ENCODE measurements at places on chromosomes 2 and 18.

- H3K27me3 ChIP-seq = no peaks in the 10 kb centered on the region
- no peaks in the 10 kb centered on the region for H3K4me1 ChIP-seq
- no peak overlapping the region for H3K27ac ChIP-seq
- H3K4me3 ChIP-seq = no peak overlapping the region
- DNase-seq = no peak
These were observed 127.4 kb downstream of the PLCL1 start for GRCh38 chr2:197931661-197932312.

DNA sequence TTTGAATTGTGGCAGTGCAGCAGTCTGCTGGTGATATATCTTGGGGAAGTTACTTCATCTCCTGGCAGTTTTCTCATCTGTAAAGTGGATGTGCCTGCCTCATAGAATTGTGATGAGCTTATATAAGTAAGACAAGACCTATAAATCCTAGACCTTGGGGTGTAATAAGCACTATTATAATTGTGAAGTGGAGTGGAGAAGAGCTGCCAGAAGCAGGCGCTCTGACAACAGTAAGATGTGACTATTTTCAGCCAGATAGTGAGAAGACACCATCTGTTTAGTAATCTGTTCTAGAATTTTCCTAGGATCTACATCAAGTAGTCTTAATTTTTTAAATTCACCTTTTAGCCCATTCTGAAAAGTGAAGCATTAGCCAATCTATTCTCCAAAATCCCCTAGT, 85.6 kb upstream of the TSPYL6 start:
- H3K36me3 ChIP-seq = no peaks in the 10 kb centered on the region
- H3K27ac ChIP-seq = no peak overlapping the region
- no peaks in the 10 kb centered on the region for H3K27me3 ChIP-seq
- no peak for DNase-seq

- H3K27me3 ChIP-seq = no peaks in the 10 kb centered on the region
- H3K36me3 ChIP-seq = no peaks in the 10 kb centered on the region
- no peaks in the 10 kb centered on the region for H3K4me1 ChIP-seq
- H3K4me3 ChIP-seq = no peak overlapping the region
- no peak for DNase-seq
These were observed 360.4 kb downstream of the SLC4A3 start for GRCh38 chr2:219987830-219988229.

DNA sequence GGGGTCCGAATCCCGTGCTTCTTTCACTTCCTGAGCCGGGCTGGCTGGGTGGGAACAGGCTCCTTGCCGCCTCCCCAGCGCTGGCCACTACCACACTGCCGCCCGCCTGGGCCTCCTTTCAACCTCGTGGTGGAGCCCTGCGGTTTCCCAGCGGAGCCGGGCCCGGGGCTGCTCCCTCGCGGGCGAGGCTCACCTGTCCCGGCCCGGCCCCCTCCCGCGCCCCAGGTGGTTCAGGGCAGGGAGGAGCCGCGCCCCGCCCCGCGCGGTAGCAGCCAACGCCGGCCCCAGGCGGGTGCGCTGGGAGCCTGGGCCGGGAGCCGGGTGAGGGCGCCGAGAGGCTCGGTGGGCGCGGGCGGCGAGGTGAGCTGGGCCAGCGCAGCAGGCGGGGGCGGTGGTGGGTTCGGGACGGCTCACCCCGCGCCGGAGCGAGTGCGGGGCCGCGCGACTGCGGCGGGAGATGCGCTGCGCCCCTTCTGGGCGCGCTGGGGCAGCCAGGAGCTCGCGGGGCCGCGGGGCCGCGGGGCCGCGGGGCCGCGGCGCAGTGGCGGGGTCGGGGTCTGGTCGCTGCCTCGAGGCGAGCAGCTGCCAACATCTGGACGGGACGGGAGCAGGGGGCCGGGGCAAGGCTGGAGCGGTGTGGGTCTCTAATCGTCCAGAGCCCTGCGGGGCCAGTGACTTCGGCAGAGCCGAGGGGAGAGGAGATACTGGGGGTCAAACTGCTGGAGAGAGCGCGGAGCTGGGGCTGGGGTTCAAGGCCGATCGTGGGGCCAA, at the start of gene LYPD6B:
TSS of gene LYPD6B (plus strand) at position 258 of the 771 bp plus-strand sequence. CDS start 92,250 bp downstream, outside the sequence.
- no peaks in the 10 kb centered on the region for H3K4me1 ChIP-seq
- H3K27ac ChIP-seq = no peak within 1 kb of the TSS
- H3K36me3 ChIP-seq = no peaks in the 10 kb centered on the region

GRCh38 chr18:22286585-22286984, 117.2 kb downstream of the GATA6 start:
- peak; percentile 77 for DNase-seq
- peaks cover 17% of the 10 kb centered on the region for H3K4me1 ChIP-seq
- H3K27ac ChIP-seq = peak overlapping the region; percentile 47
- H3K36me3 ChIP-seq = no peaks in the 10 kb centered on the region
- H3K4me3 ChIP-seq = peak overlapping the region; percentile 11

DNA sequence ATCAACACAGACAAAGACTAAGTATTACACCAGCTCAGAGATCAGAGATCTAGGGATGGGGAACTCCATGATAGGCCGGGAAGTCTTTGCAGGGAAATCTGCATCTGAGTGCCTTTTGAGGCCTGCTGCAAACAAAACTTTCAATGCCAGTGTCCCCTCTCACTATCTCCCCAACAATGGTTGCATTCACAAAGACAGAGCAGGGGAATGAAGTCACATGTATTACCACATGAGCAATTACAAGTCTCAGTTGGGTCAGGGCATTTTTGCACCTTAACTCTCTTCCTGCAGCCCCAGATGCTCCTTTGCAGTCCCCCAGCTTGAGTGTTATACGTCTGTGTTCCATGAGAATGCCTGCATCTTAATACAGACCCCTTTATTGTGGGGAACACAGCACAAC, 1.8 kb upstream of the RNF144A start:
- no peaks in the 10 kb centered on the region for H3K4me1 ChIP-seq
- no peak overlapping the region for H3K4me3 ChIP-seq
- H3K27me3 ChIP-seq = no peaks in the 10 kb centered on the region

GRCh38 chr2:173493874-173494273, 139.2 kb downstream of the CDCA7 start:
- no peaks in the 10 kb centered on the region for H3K27me3 ChIP-seq
- no peak overlapping the region for H3K4me3 ChIP-seq
- DNase-seq = no peak
- no peaks in the 10 kb centered on the region for H3K4me1 ChIP-seq
- no peak overlapping the region for H3K27ac ChIP-seq
- no peaks in the 10 kb centered on the region for H3K36me3 ChIP-seq
